Fibroblast of skin of abdomen (primary cell): ENCODE measurements at places on chromosomes 2 and 18.

GRCh38 chr2:102657770-102658169 lies 38.4 kb downstream of the SLC9A2 start:
- no peak for DNase-seq

- peak; percentile 59 for DNase-seq
These were observed 66.1 kb downstream of the COLEC12 start for GRCh38 chr18:434410-434809.

- DNase-seq: peak; percentile 28
These were observed 243.0 kb downstream of the ZNF407 start for GRCh38 chr18:74840492-74841167.

DNA sequence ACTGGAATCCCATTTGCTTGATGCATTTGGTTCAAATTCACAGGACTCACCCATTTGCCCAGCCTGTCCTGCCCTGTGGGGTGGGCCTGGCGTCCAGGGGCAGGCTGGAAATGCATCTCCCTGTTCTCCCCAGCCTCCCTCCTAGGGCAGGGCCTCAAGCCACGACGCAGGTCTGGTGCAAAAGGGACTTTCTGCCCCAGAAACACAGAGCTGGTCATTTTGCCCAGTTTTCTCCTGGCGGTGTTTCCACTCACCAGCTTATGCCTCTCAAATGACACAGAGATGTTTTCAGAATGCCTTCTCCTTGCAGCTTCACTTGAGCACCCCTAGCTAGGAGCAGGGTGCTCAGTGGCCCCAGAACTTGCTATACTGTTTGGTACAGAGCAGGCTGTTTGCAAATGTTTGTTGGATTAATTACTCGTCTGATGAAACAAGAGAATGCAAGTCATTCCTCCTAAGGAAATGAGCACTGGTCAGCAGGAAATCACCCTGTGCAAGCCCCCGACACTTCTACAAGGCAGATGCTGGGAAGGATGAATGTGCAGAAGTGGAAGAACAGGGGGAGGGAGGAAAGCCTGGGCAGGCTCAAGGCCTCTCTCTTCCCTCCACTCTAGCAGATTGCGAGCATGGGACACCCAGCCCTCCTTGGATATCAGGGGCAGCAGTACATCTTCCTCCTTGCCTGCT lies 164.3 kb upstream of the APCDD1 start:
- DNase-seq: peak; percentile 43

- no peak for DNase-seq
These were observed 468.2 kb upstream of the POU3F3 start for GRCh38 chr2:104385743-104386142.

GRCh38 chr2:202910698-202911097 lies 775 bp downstream of the WDR12 start:
- DNase-seq: no peak

DNA sequence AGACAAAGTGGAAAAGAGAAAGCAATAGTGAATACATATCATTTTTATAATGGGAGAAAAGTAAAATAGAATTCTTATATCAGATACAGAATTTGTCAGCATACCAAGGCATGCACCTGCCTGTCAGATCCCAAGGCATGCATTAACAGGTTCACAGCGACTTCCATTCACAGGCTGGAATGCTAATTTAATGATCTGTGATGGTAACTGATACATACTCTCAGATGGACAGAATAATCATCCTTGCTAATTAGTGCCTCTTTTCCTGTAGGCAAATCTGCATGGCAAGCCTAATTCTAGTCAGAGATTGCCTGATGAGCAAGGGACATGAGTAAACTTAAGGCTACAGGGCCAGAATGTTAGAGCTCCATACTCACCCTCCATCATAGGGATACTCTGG lies 76.1 kb downstream of the PRKRA start:
- no peak for DNase-seq

GRCh38 chr2:170928036-170928823 lies 823 bp upstream of the GORASP2 start:
- peak; percentile 4 for DNase-seq

- peak; percentile 76 for DNase-seq
These were observed 58.2 kb downstream of the HS6ST1 start for GRCh38 chr2:128260239-128261138.

- no peak for DNase-seq
These were observed 39.6 kb downstream of the DOK1 start for GRCh38 chr2:74593826-74594772.
